ENCODE measurements at places on chromosomes 16 and 17.

GRCh38 chr16:74922150-74923138 lies 62.5 kb downstream of the WDR59 start:
- no peak for DNase-seq
- H3K36me3 ChIP-seq = peaks cover 62% of the 10 kb centered on the region
- no peak overlapping the region for H3K27ac ChIP-seq
- H3K27me3 ChIP-seq = no peaks in the 10 kb centered on the region
- H3K4me1 ChIP-seq = no peaks in the 10 kb centered on the region

GRCh38 chr16:71929048-71929447 lies 33.7 kb downstream of the IST1 start:
- H3K27ac ChIP-seq = no peak overlapping the region
- peaks cover 96% of the 10 kb centered on the region for H3K36me3 ChIP-seq
- peaks cover 10% of the 10 kb centered on the region for H3K4me1 ChIP-seq
- no peaks in the 10 kb centered on the region for H3K27me3 ChIP-seq
- no peak for DNase-seq
- H3K4me3 ChIP-seq = no peak overlapping the region

DNA sequence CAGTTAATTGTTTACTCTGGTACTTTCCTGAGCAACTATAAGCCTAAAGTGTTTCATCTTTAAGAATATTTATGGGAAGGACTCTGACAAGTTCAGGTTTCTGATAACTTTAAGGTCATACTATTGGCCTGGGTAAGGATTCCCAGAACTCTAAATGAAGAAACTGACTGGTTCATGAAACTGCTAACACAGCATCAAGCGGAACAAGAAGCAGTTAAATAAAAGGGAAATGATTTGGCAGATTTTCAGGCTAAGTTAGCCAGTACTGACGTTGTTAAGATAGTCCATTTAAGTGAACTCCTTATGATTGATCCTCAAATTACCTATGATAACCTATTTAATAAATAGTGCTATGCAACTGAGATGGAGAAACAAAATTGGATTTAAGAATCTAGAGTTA lies 101.6 kb upstream of the CES5A start:
- no peak for DNase-seq
- H3K4me3 ChIP-seq = no peak overlapping the region
- H3K4me1 ChIP-seq = no peaks in the 10 kb centered on the region
- H3K36me3 ChIP-seq = no peaks in the 10 kb centered on the region
- H3K27me3 ChIP-seq = no peaks in the 10 kb centered on the region

DNA sequence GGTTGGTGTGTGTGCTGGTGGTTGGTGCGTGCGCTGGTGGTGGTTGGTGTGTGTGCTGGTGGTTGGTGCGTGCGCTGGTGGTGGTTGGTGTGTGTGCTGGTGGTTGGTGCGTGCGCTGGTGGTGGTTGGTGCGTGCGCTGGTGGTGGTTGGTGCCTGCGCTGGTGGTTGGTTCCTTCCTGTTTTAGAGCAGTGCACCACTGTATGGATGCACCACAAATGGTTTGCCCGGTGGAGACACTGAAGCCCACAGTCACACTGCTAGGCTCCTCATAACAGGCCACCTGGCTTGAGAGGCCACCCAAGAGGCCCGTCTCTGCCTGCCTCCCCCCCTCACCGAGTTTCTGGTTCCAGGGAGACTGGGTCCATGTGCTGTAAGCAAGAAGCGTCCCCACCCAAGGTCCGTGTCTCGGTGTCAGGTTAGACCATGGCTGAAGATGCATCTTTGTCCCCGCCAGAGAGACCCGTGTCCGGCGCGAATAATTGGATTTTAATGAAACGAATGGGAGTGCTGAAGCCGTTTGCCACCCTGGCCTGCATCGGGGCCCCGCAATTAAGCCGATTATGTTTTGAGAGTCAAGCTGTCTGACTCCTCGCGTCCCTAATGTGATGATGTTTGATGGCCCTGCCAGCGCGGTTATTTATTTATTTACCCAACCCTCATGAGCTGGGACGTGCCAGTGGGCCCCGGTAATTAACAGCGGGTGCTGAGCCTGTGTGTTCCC lies 161.3 kb upstream of the GSE1 start:
- no peaks in the 10 kb centered on the region for H3K27me3 ChIP-seq
- no peaks in the 10 kb centered on the region for H3K4me1 ChIP-seq
- no peak overlapping the region for H3K4me3 ChIP-seq
- no peak overlapping the region for H3K27ac ChIP-seq

- no peak for DNase-seq
- no peak overlapping the region for H3K27ac ChIP-seq
- H3K36me3 ChIP-seq = no peaks in the 10 kb centered on the region
- H3K27me3 ChIP-seq = peaks cover 50% of the 10 kb centered on the region
- peak overlapping the region; percentile 44 for H3K4me3 ChIP-seq
- peaks cover 30% of the 10 kb centered on the region for H3K4me1 ChIP-seq
These were observed 388.0 kb downstream of the SEC14L1 start for GRCh38 chr17:77528516-77529327.

GRCh38 chr17:17713839-17714238 lies 32.6 kb downstream of the RAI1 start:
- H3K36me3 ChIP-seq = no peaks in the 10 kb centered on the region
- H3K27me3 ChIP-seq = no peaks in the 10 kb centered on the region
- H3K27ac ChIP-seq = peak overlapping the region; percentile 79
- DNase-seq = no peak

- DNase-seq = no peak
- H3K4me3 ChIP-seq = no peak overlapping the region
- H3K27me3 ChIP-seq = no peaks in the 10 kb centered on the region
- peaks cover 37% of the 10 kb centered on the region for H3K36me3 ChIP-seq
These were observed 90.5 kb upstream of the ZNF750 start for GRCh38 chr17:82930043-82930923.

GRCh38 chr16:63129411-63130125 lies 1093.3 kb upstream of the CDH8 start:
- no peaks in the 10 kb centered on the region for H3K27me3 ChIP-seq
- H3K36me3 ChIP-seq = no peaks in the 10 kb centered on the region
- no peak for DNase-seq
- no peak overlapping the region for H3K27ac ChIP-seq
- H3K4me3 ChIP-seq = no peak overlapping the region

GRCh38 chr17:57463103-57463885 lies 207.0 kb downstream of the MSI2 start:
- DNase-seq = no peak
- no peaks in the 10 kb centered on the region for H3K27me3 ChIP-seq
- H3K36me3 ChIP-seq = no peaks in the 10 kb centered on the region
- H3K4me1 ChIP-seq = no peaks in the 10 kb centered on the region

- no peak for DNase-seq
- H3K27me3 ChIP-seq = no peaks in the 10 kb centered on the region
- no peaks in the 10 kb centered on the region for H3K36me3 ChIP-seq
- no peak overlapping the region for H3K27ac ChIP-seq
- H3K4me1 ChIP-seq = peaks cover 3% of the 10 kb centered on the region
These were observed 17.6 kb upstream of the CDRT4 start for GRCh38 chr17:15485045-15485444.

- H3K36me3 ChIP-seq = no peaks in the 10 kb centered on the region
- H3K27me3 ChIP-seq = no peaks in the 10 kb centered on the region
- H3K27ac ChIP-seq = no peak overlapping the region
- no peak overlapping the region for H3K4me3 ChIP-seq
- no peak for DNase-seq
These were observed 3.4 kb upstream of the HP start for GRCh38 chr16:72050769-72051464.

DNA sequence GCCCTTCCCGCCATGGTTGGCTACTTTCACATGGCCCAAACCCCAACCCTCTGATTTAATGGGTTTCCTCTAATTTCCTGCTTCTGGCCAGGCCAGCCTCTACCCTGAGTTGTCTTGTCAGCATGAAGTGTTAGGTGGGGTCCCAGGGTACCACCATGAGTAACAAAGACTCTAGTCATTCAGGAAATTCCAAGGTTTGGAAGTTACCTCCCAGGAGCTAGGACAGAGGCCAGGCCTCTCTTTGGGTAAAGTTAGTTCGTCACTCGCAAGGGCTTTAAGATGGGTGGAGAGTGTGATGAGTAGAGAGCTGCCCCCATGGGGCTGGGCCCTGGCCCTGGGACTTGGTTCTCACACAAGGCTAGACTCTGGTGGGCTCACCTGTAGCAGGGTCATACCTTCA lies 54.6 kb downstream of the PLD6 start:
- DNase-seq = no peak
- peaks cover 10% of the 10 kb centered on the region for H3K4me1 ChIP-seq
- no peak overlapping the region for H3K4me3 ChIP-seq
- H3K27me3 ChIP-seq = no peaks in the 10 kb centered on the region
- peaks cover 16% of the 10 kb centered on the region for H3K36me3 ChIP-seq

DNA sequence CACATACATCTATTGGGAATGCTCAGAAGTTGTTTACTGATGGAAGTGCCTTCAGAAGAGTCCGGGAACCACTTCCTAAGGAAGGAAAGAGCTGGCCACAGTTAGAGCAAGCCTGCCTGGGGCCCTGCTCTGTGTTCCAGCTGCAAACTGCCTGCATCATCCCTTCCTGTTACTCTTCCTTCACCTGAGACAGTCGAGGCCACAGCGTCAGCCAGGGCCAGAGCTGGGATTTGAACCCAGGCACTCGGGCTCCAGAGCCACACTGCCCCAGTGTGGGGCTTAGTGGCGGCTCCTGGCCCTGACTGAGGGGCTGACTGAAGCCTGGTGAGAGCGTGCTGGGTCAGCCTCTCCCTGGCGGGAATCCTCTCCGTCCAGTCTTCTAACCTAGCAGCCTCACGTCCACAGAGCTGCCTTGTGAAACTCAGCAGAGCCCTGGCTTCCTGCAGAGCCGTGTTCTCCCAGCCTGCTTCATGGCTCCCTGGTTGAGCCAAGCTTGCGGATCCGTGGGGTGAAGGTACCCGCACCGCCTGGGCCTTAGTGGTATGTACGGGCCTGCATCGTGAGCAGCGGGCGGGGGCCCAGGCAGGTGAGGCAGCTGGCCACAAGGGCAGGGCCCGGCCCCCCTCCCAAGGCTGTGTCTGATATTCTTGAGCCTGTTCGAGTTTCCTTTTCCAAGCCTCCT lies 4.6 kb upstream of the C17orf99 start:
- H3K27me3 ChIP-seq = no peaks in the 10 kb centered on the region
- H3K4me1 ChIP-seq = peaks cover 94% of the 10 kb centered on the region
- no peak for DNase-seq
- H3K4me3 ChIP-seq = no peak overlapping the region
- peak overlapping the region; percentile 86 for H3K27ac ChIP-seq

Data from esophagus squamous epithelium (tissue), 5 donors.